Ascending aorta (tissue), 2 donors: ENCODE measurements at places on chromosomes 5 and 9. TPM values are rescaled to one million over a fixed set of nuclear protein-coding genes. Genes with fewer than 3 reads are reported as not detected.

GRCh38 chr5:138632900-138633489 is 57.8 kb upstream of the HSPA9 start:
- H3K36me3 ChIP-seq, result no peaks in the 10 kb centered on the region
- DNase-seq, result no peak
- H3K27ac ChIP-seq, result no peak overlapping the region
- no peaks in the 10 kb centered on the region for H3K4me1 ChIP-seq

DNA sequence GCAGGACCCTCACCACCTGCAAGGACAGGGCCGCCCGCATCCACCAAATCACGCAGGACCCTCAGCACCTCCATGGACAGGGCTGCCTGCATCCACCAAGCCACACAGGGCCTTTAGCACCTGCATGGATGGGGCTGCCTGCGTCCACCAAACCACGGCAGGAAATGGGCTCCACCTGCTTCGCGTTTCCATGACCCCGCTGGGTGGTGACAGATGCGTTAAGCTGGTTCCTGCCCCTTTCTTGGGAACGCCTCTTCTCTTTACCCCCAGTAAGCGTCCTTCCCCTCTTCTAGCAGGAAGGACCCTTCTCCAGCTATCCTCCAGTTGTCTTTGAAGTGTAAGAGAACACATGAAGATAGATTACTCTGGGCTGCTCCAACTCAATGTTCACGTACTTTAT is 13.5 kb downstream of the FBP1 start:
- no peaks in the 10 kb centered on the region for H3K27me3 ChIP-seq
- DNase-seq, result no peak
- no peak overlapping the region for H3K27ac ChIP-seq
- no peaks in the 10 kb centered on the region for H3K36me3 ChIP-seq
- no peak overlapping the region for H3K4me3 ChIP-seq

- no peak overlapping the region for H3K27ac ChIP-seq
- no peaks in the 10 kb centered on the region for H3K36me3 ChIP-seq
- no peak overlapping the region for H3K4me3 ChIP-seq
- H3K27me3 ChIP-seq, result no peaks in the 10 kb centered on the region
- DNase-seq, result no peak
These were observed 106.5 kb downstream of the BNC2 start for GRCh38 chr9:16763946-16764345.

DNA sequence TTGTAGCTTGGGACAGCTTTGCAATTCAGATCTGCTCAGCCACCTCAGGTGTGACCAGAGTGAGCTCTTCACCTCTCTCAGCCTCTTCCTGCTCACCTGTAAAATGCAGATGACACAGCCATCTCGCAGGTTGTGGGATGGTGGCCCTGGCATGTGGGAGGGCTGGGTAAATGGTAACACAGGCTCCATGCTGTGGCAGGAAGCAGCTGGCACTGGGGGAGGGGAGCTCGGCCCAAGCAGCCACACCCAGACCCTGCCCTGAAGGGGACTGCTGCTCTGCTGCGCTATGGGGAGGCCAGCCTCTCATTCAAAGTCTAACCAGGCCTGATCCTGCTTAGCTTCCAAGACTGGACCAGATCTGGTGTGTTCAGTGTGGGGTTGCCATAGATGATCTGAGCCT is 24.1 kb downstream of the PHF2 start:
- H3K4me1 ChIP-seq, result no peaks in the 10 kb centered on the region
- no peak overlapping the region for H3K4me3 ChIP-seq
- no peaks in the 10 kb centered on the region for H3K27me3 ChIP-seq

- H3K36me3 ChIP-seq, result no peaks in the 10 kb centered on the region
- no peak overlapping the region for H3K4me3 ChIP-seq
- H3K27ac ChIP-seq, result no peak overlapping the region
- no peaks in the 10 kb centered on the region for H3K4me1 ChIP-seq
These were observed 71.4 kb downstream of the SEMA4D start for GRCh38 chr9:89426384-89426961.

GRCh38 chr5:18534119-18534518 is 899.9 kb downstream of the TAF11L14 start:
- H3K27me3 ChIP-seq, result no peaks in the 10 kb centered on the region
- no peak overlapping the region for H3K27ac ChIP-seq

- H3K4me1 ChIP-seq, result no peaks in the 10 kb centered on the region
- H3K27me3 ChIP-seq, result no peaks in the 10 kb centered on the region
These were observed 363.6 kb downstream of the ANXA1 start for GRCh38 chr9:73515216-73515615.

DNA sequence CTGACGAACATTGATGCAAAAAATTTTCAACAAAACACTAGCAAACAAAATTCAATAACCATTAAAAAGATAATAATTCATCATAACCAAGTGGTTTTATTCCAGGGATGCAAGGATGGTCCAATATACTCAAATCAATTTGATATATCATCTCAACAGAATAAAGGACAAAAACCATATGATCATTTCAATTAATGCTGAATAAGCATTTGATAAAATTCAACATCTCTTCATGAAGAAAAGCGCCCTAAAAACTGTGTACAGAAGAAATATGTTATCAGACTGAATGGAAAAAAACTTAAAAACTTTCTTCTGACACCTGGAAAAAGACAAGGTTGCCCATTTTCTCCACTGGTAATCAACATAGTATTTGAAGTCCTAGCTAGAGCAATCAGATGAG is 720.3 kb upstream of the RGMB start:
- no peak overlapping the region for H3K27ac ChIP-seq
- no peaks in the 10 kb centered on the region for H3K4me1 ChIP-seq
- H3K36me3 ChIP-seq, result no peaks in the 10 kb centered on the region
- H3K4me3 ChIP-seq, result no peak overlapping the region

Gene RANBP17
- 0.96 TPM for total RNA-seq
